ENCODE measurements at places on chromosomes 7 and 10.
A peak's percentile ranks its signal among the peaks of the same experiment; 100 is the strongest.

- peak; percentile 18 for DNase-seq
Observed at GRCh38 chr7:71733107-71733870, 601.3 kb downstream of the GALNT17 start.

GRCh38 chr10:94232711-94233383 lies 129.9 kb downstream of the NOC3L start:
- DNase-seq = no peak

DNA sequence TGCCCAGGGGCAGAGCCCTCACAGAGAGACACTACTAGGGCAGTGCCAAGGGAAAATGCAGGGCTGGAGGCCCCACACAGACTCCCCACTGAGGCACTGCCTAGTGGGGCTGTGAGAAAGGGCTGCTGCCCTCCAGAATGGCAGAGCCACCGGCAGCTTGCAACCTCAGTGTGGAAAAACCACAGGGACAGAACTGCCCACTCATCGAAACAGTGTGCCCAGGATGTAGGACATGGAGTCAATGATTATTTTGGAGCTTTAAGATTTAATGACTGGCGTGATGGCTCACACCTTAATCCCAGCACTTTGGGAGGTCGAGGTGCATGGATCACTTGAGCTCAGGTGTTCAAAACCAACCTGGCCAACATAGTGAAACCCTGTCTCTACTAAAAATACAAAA lies 27.5 kb upstream of the MSS51 start:
- no peak for DNase-seq

- DNase-seq = no peak
Observed at GRCh38 chr10:47301833-47302232, 1.8 kb downstream of the GDF10 start.

DNA sequence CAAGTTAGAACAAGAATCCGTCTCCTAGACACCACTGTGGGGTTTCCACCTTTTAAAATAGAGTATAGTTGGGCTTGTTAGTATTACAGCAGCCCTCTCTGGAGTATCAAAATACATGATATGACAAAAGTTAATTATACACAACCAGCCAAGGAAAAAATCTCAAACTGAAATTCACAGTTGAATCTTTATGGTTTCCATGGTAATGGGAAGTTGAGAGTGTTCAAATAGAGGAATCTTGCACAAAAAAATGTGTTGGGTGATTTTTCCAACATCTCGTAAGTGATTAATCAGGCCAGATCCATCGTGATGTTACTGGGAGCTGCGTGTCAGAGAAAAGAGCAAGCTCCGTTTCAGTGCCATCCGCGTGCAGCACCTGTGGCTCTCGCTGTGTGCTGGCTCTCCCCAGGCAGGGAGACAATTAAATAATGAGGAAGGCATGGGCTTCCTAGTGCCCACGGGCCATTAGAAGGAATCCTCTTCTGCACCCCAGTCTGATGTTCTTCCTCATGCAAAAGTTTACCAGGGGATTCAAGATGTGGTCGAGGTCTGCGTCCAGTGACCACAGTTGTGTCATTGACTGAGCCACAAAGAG lies 41.1 kb upstream of the ADARB2 start:
- DNase-seq = no peak

- no peak for DNase-seq
Observed at GRCh38 chr7:69951458-69951857, 353.2 kb downstream of the AUTS2 start.

DNA sequence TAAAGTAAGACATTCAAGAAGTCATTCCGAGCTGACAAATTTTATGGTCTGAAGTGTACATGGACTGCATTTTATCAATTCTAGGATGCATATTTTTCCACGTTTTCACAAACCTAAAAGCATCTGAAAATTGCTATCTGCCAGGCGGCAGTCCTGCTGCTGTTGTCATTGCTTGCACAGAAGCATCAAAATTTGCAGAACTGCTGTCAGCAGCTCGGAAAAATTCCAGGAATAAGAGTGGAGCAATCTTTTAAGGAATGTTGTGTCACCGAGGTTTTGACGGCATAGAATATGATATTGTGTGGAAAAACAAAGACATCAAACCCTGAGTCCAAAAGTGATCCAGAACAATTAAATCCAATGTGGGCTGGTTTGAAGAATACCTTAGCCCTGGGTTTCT lies 61.4 kb downstream of the CHCHD3 start:
- no peak for DNase-seq

GRCh38 chr7:13988731-13989125 lies 738 bp downstream of the ETV1 start:
- no peak for DNase-seq

DNA sequence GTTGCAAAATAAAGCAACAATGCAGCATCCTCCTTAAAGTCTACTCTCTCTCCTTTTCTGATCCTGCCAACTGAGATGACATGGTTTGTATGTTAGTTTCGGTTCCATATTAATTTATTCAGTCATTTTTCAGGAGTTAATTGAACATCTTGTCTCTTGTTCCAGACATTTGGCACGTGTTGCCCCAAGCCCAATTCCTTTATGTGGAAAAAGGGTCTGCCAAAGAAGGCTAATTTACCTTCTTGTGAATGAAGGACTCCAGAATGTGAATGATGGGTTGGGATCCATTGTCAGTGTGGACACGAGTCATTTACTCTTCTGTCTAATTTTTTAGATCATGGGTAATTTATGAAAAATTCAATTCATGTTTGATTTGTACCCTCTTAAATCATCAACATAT lies 350.9 kb upstream of the LRGUK start:
- DNase-seq = no peak

DNA sequence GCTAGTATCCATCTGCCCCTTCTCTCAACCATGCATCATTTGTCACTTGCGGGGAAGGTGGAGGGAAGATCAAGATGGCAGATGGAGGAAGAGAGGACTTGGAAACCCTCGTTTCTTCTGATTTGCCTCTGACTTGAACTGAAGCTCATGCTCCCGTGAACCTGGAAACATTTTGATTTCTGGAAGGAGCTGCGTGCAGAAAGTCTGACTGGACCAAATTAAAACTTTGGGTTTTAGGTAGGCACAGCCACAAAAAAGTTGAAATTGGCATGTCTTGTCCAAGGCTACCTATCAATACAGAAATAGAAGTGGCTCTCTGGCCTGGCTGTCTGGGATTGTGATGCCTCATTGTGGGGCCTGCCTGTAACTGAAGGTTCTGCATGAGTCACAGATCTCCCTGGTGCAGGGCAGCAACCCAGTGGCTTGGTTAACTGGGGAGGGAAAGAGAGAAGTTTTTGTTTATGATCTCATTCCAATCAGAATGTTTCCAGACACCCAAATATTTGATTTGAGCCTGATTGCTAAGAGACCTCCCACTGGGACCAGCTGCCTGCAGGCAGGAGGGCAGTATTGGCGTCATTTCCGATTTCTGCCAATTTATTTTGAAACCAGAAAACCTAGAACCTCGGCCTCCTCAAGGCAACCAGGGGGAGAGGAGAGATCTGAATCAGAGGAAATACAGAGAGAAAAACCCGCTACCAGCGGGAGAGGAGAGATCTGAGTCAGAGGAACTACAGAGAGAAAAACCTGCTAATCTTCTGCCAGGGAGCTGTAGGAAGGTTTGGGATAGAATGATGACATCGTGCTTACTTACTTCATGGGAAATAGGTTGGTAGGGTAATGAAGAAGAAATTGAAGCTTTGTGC lies 363.6 kb downstream of the ANKRD30A start:
- no peak for DNase-seq

DNA sequence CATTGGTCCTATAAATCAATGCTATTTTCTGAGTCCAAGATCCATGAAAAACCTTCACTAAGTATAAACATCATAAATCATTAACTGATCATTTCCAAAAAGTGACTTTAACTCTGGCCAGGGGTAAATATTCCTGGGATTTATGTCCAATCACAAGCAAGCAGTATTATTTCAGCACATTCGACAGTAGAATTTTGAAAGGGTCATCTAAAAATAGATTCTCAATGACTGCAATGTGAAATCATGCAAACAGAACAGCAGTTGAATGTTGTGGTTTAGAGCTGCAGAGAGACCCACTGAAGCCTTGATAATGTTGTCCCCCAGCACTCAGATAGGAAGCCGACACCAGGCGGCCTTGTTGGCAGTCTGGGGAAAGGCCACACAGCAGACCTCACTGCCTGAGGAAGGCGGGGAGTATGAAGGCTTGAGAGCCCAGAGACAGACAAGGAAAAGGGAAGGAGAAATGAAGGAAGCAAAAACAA lies 38.1 kb downstream of the FAM107B start:
- no peak for DNase-seq

- no peak for DNase-seq
Observed at GRCh38 chr10:22978287-22978686, 50.4 kb downstream of the ARMC3 start.

GRCh38 chr10:79434223-79434687 lies 11.2 kb downstream of the ZCCHC24 start:
- DNase-seq = no peak

- DNase-seq = no peak
Observed at GRCh38 chr10:51875610-51876009, 176.2 kb upstream of the CSTF2T start.

- DNase-seq = no peak
Observed at GRCh38 chr10:15146366-15146765, 22.1 kb downstream of the NMT2 start.

DNA sequence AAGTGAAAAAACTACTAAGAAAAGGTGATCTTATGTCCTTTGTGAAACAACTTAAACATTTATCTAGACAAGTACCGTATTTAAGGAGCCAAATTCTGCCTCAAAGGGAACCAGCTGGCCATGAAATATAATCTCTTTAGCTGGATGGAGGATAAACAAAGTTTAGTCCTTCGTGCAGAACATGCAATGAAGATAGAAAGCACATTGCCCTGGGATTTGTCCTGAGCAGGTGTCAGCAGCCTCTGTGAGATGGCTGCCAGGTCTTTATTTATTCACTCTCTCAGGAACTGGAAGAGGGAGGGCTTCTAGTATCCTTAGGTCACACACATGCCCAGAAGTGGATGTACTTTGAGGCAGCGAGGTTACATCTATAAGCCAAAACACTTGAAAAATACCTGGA lies 57.4 kb upstream of the CASD1 start:
- DNase-seq = no peak

DNA sequence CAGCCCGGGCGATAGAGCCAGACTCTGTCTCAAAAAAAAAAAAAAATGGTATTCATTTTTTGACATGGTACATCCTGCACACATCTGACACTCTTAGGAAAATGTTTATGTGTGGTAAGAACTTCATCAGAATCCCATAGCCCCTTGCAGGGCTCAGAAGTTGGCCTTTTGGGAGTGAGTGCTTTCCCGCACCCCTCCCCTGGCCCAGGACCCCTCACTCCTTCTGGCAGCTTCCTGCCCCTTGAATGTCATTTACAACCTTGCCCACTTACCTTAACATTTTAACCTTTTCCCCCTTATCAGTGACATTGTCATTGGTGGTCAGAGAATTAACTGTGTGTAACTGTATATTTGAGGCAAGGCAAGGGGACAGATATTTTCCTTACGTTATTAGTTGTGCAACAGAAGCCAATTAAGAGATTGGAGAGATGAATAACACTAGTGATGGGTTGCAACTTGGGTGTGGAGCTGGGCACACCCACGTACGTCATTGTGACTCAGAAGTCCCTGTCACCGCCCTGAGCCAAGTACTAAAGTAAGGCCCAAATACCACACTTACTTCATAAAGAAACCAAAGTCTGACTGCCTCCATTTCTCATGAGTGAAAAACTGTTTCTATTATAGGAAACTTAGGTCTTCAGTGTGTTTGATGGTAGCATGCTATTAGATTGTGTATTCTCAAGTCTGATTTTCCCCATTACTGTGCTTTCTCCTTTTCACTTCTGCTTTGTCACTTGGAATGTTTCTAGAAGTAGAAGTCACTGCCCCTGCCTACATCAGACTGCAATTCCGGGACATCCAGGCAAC lies 31.6 kb downstream of the OGDH start:
- DNase-seq = no peak

DNA sequence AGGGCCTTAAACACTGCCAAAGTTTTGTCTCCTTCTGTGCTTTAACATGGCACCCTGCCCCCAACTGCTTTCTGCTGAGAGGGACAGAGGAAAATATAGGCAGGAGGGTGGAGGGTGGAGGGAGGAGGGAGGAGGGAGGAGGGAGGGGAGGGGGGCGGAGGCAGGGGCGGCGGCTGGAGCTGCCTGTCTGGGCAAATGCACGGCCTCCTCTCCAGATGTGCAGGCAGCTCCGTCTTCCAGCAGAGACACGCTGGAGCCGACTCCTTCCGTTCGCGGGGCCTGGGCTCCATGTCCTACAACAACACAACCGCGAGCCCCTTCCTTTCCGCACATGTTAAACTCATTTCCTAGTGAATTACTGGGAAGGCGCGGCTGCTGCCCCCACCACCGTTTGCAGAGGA lies 14.2 kb downstream of the EBF3 start:
- no peak for DNase-seq

- DNase-seq = no peak
Observed at GRCh38 chr10:80741278-80741677, 203.6 kb downstream of the SH2D4B start.

GRCh38 chr10:77520290-77520689 lies 117.3 kb downstream of the KCNMA1 start:
- no peak for DNase-seq

- DNase-seq = no peak
Observed at GRCh38 chr7:149071641-149072437, 18.7 kb downstream of the ZNF786 start.

DNA sequence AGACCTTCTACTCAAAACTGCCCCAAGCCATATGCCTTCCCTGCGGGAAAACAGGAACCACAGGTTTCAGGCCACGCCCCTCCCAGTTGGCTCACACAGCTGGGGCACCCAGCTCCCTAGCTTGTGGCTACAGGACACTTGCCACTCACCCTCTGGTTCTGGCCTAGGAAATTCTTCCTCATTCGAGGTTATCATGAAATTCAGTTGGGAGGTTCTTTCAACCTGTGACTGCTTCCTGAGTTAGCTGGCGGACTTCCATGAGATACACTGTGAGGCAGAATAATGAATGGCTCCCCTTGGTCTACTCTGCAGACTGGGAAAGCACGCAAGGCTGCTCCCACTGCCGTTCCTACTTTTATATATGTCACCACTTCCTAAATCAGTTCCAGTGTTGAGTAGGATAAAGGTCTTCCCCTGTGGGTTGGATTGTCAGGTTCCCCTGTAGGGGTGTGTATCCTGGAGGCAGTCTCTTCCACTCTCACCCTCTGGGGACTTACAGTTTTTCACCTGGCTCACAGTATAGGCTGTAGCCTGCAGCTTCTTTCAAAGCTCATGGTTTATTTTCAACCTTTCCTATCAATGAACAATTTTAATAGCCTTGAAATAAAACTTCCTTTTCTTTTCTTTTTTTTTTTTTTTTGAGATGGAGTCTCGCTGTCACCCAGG lies 37.0 kb downstream of the GPR22 start:
- no peak for DNase-seq

- no peak for DNase-seq
Observed at GRCh38 chr10:98556061-98556460, 109.3 kb upstream of the HPS1 start.

GRCh38 chr7:134691546-134692343 lies 45.1 kb downstream of the BPGM start:
- DNase-seq = no peak

DNA sequence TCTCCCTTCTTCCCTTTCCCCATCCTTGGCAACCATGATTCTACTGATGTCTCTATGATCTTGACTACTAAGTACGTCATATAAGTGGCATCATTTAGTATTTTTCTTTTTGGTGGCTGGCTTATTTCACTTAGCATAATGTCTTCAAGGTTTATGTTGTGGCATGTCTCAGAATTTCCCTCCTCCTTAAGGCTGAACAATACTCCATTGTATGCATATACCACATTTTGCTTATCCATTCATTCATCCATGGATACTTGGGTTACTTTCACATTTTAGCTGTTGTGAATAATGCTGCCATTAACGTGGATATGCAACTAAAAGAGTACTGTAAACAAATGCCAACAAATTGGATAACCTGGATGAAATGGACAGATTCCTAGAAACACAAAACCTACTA lies 60.8 kb downstream of the BMPR1A start:
- no peak for DNase-seq

GRCh38 chr10:88555190-88555908 lies 27.8 kb downstream of the RNLS start:
- DNase-seq = no peak

All from C1 segment of cervical spinal cord (tissue), 14 donors.